H1 (cell line): ENCODE measurements at places on chromosomes 7 and 10. TPM values are rescaled to one million over a fixed set of nuclear protein-coding genes. Genes with fewer than 3 reads are reported as not detected.

GRCh38 chr10:108822026-108822425, 1101.3 kb downstream of the XPNPEP1 start:
- no peak overlapping the region for H3K4me3 ChIP-seq
- no peaks in the 10 kb centered on the region for H3K36me3 ChIP-seq
- no peak for DNase-seq

DNA sequence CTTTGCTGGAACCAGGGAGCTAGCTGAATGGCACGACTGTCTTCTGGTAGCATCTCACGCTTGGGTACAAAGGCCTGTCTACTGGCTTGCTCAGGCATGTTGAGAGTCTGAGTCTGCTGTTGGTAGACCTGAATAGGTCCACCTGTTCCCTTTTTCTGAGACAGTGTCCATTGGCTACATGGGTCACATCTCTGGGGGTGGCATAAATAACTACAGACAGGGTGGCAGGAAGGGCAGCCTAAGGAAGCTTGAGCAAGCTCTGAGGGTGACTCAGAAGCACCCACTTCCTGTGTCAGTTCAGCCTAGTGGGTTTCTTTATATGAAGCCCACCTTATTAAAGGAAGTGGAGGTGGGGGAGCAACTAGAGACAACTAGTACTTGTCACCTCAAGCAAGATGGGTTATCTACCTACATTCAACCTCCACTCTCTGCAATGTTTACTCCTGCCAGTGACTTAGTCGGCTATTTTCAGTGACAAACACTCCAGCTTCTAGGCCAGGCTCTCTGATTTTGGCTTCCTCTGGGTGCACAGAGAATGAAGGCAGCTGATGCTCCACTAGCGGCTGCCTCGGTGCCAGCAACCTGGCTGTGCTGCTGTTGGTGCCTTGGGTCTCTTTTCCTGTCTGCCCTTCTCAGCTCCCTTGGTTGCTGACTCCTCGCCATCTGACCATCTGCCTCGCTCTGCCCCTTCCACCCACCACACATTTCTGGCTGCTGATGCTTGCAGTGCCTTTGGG, 5.7 kb upstream of the ZYX start:
- H3K36me3 ChIP-seq, result no peaks in the 10 kb centered on the region
- no peaks in the 10 kb centered on the region for H3K27me3 ChIP-seq
- H3K4me1 ChIP-seq, result no peaks in the 10 kb centered on the region; the same call in none of the 2 replicates
- H3K4me3 ChIP-seq, result no peak overlapping the region
- H3K27ac ChIP-seq, result no peak overlapping the region
- DNase-seq, result no peak

- DNase-seq, result no peak
- no peak overlapping the region for H3K27ac ChIP-seq
- no peaks in the 10 kb centered on the region for H3K27me3 ChIP-seq
- H3K4me1 ChIP-seq, result no peaks in the 10 kb centered on the region
Measured at GRCh38 chr7:117250801-117251200, 72.1 kb downstream of the WNT2 start.

- H3K36me3 ChIP-seq, result no peaks in the 10 kb centered on the region
- H3K27me3 ChIP-seq, result no peaks in the 10 kb centered on the region
- no peak overlapping the region for H3K27ac ChIP-seq
- no peak overlapping the region for H3K4me3 ChIP-seq
Measured at GRCh38 chr7:31432836-31433340, 81.0 kb upstream of the ITPRID1 start.

GRCh38 chr10:6400821-6401465, 179.1 kb downstream of the PRKCQ start:
- DNase-seq, result no peak
- no peaks in the 10 kb centered on the region for H3K36me3 ChIP-seq
- no peaks in the 10 kb centered on the region for H3K4me1 ChIP-seq

DNA sequence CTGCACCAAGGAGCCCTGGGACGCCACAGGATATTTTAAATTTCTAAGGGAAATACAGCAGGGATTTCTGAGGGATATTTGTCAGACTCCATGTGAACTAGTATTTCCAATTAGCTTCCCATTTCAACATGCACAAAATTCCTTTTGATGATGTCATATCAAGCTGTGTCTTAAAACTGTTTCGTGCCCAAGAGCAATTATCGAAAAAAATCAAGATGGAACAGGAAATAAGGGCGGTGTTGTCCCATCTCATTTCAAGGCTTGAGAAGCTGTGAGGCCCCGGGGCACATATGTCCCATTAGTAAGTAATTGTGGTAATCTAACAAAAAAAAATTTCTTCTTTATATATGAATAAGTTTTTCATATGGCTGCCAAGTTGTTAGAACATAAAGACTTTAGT, 47.4 kb downstream of the PPP1R17 start:
- H3K27me3 ChIP-seq, result no peaks in the 10 kb centered on the region
- no peak overlapping the region for H3K4me3 ChIP-seq
- no peak for DNase-seq
- no peak overlapping the region for H3K27ac ChIP-seq

DNA sequence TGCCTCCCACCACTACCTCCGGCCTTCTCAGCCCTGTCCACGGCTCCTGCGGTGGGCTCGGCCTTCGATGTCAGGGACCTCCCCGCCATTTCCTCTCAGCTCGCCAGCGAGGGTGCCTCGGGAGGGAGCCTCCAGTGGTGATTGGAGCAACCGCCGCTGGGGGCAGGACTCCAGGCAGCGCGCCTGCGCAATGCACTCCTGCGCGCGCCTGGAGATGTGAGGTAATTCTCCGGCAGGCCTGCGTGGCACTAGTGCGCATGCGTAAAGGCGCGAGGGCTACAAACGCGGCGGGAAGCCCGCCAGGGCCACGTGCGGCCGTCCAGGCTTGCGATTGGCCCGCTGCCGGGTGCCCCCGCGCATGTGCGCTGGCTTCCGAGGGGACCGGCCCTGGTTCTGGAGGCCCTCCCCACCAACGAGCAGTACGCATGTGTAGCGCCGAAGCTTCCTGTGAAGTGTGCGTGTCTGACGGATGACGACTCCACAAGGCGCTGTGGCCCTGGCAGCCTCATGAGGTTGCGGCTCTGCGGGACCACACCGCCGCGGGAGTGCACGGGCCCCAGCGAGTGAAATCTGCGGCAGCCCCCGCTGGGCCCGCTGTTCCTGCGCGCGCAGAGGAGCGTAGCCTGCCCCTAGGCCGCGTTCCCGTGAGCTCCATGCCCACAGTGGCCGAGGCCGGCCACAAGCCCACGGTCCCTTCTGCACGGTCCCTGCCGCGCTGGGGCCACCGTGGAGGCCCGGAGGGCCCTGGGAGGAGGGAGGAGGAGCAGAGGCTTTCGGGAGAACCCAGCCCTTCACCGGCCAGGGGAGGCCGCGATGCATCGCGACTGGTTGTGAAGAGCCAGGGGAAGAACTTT, at the start of gene SYCE1:
Gene SYCE1, minus strand, starts transcription at position 143 of the 854 bp plus-strand sequence. Its CDS starts 54 bp downstream, at position 89.
- no peaks in the 10 kb centered on the region for H3K4me1 ChIP-seq
- no peak within 1 kb of the TSS for H3K4me3 ChIP-seq
- DNase-seq, result no peak
- peaks cover 1% of the 10 kb centered on the region for H3K27me3 ChIP-seq
- H3K36me3 ChIP-seq, result no peaks in the 10 kb centered on the region
- H3K27ac ChIP-seq, result no peak within 1 kb of the TSS

GRCh38 chr10:64636461-64636860, 1115.3 kb downstream of the REEP3 start:
- no peak overlapping the region for H3K4me3 ChIP-seq
- H3K27me3 ChIP-seq, result no peaks in the 10 kb centered on the region
- H3K4me1 ChIP-seq, result no peaks in the 10 kb centered on the region

DNA sequence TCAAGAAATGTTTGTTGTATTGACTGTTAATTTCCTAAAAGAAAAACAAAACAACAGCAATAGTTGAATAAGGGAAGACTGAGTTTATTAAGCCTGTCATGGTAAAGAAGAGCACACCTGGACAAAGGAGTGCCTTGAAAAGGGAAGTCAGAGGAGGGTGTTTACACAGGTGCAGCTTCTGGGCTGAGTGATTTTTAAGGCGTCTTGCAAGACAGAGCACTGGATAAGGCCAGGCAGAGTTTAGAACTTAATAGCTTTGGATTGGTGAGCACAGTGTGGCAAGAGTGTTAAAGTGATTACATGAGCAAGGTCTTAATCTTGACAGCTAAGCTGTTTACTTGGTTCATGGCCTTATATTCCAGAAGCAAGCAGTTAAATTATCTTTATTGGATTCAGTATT, 423.2 kb downstream of the CNTNAP2 start:
- no peaks in the 10 kb centered on the region for H3K27me3 ChIP-seq
- no peaks in the 10 kb centered on the region for H3K4me1 ChIP-seq
- no peak for DNase-seq
- H3K36me3 ChIP-seq, result no peaks in the 10 kb centered on the region
- H3K4me3 ChIP-seq, result no peak overlapping the region

DNA sequence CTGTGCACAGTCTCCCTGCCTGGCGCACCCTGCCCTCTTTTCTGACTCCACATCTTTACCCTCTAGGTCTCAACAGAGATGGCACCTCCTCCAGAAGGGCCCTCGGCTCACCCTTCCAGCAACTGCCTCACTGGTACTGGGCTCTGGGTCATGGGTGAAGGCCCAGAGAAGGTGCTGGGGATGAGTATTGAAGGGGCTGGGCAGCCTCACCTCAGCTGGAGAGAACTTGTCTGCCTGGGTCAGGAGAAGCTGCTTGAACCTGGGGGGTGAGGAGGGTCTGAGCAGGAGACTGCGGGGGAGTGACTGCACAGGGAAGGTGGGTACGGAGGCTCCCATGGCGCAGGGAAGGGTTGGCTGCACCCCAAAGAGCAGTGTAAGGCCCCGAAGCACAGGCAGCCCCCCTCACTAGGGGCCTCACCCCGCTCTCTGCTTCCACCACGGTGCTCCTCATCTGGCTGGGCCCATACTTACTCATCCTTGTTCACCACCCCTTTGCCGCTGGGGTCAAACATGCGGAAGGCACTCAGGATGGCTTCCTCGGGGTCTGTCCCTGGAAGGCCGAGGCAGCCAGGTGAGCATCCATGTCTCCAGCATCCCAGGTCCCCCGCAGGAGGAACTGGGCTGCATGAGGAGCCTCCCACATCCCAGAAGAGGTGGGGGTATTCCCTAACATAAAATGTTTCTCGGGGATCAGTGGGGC, 1.7 kb downstream of the MYL7 start:
- no peaks in the 10 kb centered on the region for H3K36me3 ChIP-seq
- H3K4me3 ChIP-seq, result no peak overlapping the region
- H3K27me3 ChIP-seq, result peaks cover 7% of the 10 kb centered on the region
- no peak for DNase-seq
- H3K27ac ChIP-seq, result no peak overlapping the region
- no peaks in the 10 kb centered on the region for H3K4me1 ChIP-seq

- no peak overlapping the region for H3K27ac ChIP-seq
- H3K4me1 ChIP-seq, result no peaks in the 10 kb centered on the region
- no peak for DNase-seq
- H3K27me3 ChIP-seq, result no peaks in the 10 kb centered on the region
Measured at GRCh38 chr10:44715136-44715535, 196.0 kb upstream of the TMEM72 start.

DNA sequence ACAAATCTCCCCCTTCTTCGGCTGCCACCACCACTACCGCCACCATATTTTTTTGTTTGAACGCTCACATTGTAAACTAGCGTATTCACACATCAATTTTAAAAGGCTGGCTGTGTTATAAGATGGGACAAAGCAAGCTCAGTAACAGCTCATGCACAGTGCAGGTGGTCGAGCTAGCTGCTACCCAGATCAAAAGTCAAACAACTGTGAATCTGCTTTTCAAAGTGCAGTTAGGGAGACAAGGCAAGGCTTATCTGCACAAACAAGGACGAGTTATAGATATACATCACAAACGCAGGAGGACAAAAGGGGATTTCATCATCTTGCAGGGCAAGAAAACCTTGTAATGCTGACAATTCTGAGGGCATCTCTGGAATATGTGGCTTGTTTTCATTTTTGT, 231.6 kb downstream of the VTI1A start:
- no peaks in the 10 kb centered on the region for H3K27me3 ChIP-seq
- peaks cover 6% of the 10 kb centered on the region; the same call in 1 of the 2 replicates for H3K4me1 ChIP-seq
- H3K36me3 ChIP-seq, result no peaks in the 10 kb centered on the region
- H3K27ac ChIP-seq, result peak overlapping the region; percentile 20; the same call in 1 of the 2 replicates
- no peak for DNase-seq

- H3K36me3 ChIP-seq, result no peaks in the 10 kb centered on the region
- no peak overlapping the region for H3K27ac ChIP-seq
- H3K4me1 ChIP-seq, result peaks cover 6% of the 10 kb centered on the region; the same call in 1 of the 2 replicates
- no peak overlapping the region for H3K4me3 ChIP-seq
- H3K27me3 ChIP-seq, result no peaks in the 10 kb centered on the region
Measured at GRCh38 chr10:25815236-25815635, 118.8 kb upstream of the MYO3A start.

DNA sequence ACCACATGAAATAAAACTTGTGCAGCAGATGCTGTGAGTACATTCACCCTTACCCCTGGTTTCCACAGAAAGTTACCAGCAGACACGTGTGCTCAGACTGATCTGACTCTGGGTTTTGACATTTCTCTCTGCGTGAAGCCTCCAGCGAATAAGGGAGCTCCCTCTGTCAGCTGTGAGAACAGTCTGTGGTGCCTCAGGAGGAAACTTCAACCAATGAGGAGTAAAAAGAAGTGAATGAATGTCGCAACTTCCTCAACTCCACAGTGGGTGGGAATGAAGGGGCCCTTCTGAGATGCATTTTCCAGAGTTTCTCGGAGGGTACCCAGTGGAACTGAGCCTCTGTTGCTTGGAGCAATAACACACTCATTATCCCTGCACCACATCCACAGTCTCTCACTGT, 743.4 kb downstream of the TNS3 start:
- no peaks in the 10 kb centered on the region for H3K27me3 ChIP-seq
- H3K36me3 ChIP-seq, result no peaks in the 10 kb centered on the region
- no peaks in the 10 kb centered on the region for H3K4me1 ChIP-seq
- no peak for DNase-seq
- no peak overlapping the region for H3K4me3 ChIP-seq
- no peak overlapping the region for H3K27ac ChIP-seq

DNA sequence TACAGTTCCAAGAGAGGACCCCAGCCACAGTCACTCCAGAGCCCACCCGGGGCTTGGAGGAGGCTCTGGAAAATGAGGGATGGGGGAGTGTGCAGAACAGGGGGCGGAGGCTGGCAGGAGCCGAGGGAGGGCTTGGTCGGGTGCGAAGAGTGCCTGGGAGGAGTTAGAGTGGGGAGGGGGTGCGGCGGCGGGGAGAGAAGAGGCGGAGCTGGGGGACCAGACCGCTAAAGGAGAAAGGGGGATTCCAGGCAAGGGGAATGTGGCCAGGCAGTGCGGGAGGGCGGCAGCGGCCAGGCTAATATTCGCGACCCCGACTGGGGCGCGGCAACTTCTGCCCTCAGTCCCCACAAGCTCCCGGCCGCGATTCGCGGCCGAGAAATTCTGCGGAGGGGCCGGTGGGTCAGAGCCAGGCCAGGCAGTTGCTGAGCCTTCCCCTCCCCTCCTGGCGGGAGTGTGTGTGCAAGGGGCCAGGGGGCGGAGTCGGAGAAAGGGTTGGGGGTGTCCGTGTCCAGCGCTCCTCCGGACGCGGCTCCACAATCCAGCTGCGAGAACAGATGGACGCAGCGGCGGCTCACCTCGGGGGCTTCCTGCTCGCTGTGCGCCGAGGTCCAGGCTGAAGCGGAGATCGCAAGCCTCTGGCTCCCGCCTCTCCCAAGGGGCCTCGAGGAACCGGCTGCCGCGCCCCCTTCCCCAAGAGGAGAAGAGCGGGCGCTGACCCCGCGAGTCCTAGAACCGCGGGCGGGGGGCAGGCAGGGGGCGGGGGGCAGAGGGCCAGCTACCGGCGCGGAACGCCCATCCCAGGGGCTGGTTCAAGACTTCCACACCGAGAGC, 612 bp upstream of the SLC18A3 start:
- H3K4me1 ChIP-seq, result peaks cover 23% of the 10 kb centered on the region
- H3K36me3 ChIP-seq, result no peaks in the 10 kb centered on the region
- peak overlapping the region; percentile 72 for H3K4me3 ChIP-seq

Gene TSPAN12
- total RNA-seq, result 15.9 and 17.9 TPM in 2 replicates

Gene HELLS
- total RNA-seq, result 353 and 371 TPM in 2 replicates

Gene GGCT
- 125 and 129 TPM in 2 replicates for total RNA-seq

Gene FXYD4
- not detected in 2 replicates for total RNA-seq

Gene ADIRF
- not detected in 2 replicates for total RNA-seq
